ENCODE measurements at places on chromosomes 3 and 15.

DNA sequence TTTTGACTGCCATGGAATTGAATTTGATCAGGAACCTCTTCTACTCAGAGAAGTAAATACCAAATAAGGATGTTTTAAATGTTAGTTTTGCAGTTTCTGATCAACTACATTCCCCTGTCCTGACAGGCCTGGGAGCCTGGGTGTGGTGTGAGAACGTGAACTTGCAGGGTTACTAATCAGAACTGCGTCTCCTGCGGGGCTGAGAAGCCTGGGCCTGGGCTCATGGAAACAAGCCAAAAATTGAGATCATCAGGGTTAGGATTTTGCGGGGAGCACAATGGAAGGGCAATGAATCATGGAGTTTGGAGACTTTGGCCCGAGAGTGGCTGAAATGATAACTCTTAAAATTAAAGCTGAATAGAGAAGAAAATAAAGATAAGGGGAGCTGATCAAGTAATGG is 47.8 kb upstream of the C3orf70 start:
- DNase-seq, result no peak

DNA sequence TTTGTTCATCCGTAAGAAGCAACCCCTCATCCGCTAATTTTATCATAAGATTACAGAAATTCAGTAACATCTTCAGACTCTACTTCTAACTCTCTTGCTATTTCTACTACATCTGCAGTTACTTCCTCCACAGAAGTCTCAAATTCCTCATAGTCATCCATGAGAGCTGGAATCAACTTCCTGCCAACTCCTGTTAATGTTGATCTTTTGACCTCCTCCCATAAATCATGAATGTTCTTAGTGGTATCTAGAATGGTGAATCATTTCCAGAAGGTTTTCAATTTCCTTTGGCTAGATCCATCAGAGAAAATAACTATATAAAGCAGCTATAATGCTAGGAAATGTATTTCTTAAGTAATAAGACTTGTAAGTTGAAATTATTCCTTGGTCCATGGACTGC is 115.1 kb downstream of the TAFA4 start:
- DNase-seq, result no peak

GRCh38 chr3:151168269-151169094 is 34.5 kb downstream of the GPR171 start:
- DNase-seq, result no peak

GRCh38 chr3:184479426-184480126 is 82.0 kb upstream of the EPHB3 start:
- no peak for DNase-seq

- DNase-seq, result no peak
Observed at GRCh38 chr3:46850468-46850779, 12.8 kb downstream of the MYL3 start.

DNA sequence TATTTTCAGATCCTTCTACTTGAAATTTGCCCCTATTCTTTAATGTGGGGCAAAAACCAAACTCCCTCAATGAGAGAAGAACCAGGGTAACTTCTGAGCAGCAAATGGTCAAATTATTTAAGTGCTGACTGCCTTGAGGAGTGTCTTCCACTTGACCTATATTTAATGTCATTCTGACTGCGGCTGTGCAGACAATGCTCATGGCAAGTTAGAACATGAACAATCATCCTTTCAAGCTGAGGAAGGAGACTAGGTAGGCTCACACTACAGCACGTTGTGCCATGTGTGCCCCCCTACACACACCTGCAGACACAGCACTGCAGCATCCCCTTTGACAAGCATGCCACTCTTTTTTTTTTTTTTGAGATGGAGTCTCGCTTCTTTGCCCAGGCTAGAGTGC is 98.2 kb downstream of the OSBPL10 start:
- no peak for DNase-seq

DNA sequence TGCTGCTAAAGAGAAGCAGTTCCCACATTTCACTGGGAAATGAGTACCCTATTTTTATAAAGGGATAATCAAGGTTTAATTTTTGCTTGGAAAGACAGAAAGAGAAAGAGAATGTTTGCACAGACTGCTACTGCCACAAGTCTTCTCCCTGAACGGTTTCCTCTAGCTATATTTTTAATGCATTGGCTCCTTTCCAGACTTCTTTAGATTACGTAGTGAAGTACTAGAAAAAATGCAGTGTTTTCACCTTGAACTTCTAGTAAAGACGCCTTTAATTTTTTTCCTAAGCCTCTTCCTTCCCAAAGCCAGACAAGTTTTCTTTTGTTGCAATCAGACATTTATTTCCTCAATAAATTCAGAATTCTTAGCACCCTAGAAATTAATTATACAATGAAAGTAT is 248.3 kb upstream of the CCDC54 start:
- no peak for DNase-seq

- DNase-seq, result no peak
Observed at GRCh38 chr15:101256757-101257156, 4.9 kb upstream of the CHSY1 start.

DNA sequence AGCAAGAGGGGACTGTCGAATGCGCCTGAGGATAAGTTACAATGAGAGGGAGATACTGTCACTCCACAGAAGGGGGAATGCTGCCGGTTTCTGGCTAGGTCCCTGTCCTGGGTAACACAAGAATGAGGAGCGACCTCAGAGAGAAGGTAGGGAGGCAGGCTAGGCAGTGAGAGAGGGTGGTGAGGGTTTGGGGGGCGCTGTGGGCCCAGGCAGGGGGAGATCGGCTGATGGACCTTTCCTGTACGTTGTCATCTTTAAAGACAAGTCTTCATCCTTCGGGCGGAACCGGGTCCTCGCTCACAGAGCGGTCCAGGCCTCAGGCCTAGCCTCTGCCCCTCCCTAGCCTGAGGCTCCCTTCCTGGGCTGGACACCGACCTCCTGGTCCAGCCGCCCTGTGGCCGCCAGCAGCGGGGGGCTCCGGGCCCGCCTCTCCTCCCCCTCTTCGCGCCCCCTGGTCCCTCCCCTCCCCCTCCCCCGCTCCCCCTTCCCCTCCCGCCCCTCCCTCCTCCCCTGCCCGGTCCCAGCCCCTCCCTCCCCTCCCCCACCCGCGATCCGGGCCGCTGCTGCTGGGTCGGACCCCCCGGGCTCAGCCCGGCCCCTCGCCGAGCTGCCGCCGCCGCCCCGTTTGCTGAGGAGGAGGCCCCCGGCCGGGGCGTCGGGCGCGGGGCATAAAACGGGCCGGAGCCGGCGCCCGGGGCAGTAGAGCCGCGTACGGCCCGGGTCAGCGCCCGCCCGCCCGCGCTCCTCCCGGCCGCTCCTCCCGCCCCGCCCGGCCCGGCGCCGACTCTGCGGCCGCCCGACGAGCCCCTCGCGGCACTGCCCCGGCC is at the start of gene CHRD:
TSS of gene CHRD (plus strand) at position 697 of the 827 bp plus-strand sequence. CDS start 265 bp downstream, outside the sequence.
- no peak for DNase-seq

GRCh38 chr3:6351752-6352151 is 509.2 kb upstream of the GRM7 start:
- no peak for DNase-seq

DNA sequence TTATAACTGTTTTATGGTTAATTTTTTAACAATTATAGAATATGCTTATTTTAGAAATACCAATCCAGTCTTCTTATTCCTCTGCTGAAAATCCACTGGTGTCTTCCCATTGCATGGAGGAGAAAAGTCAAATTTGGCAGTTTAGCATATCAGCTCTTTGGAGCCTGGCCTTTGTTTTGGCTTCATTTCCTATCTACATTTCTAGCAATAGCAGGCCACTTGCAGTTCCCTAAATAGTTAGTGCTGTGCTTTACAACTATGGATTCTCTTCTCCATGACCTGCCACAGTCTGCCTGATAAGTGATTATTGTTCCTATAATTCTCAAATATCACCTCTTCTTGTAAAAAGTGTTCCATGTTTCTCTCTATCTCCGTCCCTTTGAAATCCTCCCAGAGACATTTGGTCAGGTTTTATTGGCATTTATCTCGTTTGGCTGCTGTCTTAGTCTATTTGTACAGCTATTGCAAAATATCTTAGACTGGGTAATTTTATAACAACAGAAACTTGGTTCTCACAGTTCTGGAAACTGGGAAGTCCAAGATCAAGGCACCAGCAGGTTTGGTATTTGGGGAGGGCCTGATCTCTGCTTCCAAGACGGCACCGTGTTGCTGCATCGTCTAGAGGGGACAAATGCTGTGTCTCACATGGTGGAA is 8.2 kb upstream of the SEC22A start:
- DNase-seq, result no peak

- no peak for DNase-seq
Observed at GRCh38 chr3:132381348-132381944, 35.9 kb upstream of the DNAJC13 start.

- DNase-seq, result no peak
Observed at GRCh38 chr15:69543681-69544364, 91.2 kb downstream of the RPLP1 start.

GRCh38 chr15:45180648-45181436 is 6.9 kb downstream of the SHF start:
- DNase-seq, result no peak

DNA sequence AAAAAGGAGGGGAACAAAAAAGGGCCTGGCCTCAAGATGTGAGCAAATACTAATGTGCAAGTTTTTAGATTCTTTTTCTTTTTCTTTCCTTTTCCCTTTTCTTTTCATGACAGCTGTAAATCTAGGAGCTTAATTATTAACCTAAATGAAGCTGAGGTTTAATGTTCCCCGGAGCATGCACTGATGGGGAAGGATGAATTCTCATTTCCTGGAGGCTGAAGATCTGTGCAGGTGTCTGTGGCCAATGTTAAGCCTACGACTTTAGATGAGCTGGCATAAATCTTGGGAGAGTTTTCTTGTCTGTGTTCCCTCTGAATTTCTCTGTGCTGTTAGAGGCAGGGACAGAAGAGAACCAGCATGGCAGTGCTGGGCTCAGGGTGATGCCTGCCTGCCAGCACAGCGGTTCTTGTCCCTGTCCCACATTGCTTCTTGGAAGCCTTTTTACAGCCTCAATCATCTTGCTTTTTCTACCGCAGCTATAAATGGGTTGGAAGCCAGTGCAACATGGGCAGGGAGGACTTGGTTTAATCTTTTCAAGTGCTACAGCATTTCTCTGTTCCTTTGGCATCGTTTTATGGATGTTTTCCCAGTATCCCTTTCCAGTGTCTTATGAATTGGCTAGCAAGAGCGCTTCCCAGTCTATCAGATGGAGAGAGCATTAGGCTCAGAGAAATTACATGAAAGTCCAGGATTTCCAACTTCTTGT is 119.1 kb downstream of the ATG7 start:
- DNase-seq, result no peak

Measured in smooth muscle cell of the brain vasculature (primary cell).